Stimulated activated CD4-positive, alpha-beta T cell treated with anti-CD3 and anti-CD28 coated beads, Interleukin-12 subunit alpha, Interleukin-12 subunit beta, amount 100 ng/mL, for 24 hours (primary cell): ENCODE measurements at places on chromosomes 6 and 20.

- DNase-seq = no peak
These were observed 263.9 kb downstream of the PHF3 start for GRCh38 chr6:63899550-63899949.

DNA sequence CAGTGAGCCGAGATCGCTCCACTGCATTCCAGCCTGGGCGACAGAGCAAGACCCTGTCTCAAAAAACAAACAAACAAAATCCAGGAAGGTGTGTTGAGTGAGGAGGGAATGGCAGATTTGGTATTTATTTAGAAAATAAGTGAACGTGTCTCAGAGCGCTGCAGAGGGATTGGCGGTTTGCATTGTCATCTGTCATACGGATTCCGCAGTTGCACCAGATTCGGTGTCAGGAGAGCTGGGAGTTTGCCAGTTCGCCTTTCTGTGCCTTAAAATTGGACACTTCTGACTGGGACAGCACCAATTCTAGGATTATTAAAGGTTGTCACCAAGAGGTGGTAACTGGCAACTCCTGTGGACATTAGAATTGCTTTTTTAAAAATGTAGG, 912 bp downstream of the SNRNP48 start:
- no peak for DNase-seq

DNA sequence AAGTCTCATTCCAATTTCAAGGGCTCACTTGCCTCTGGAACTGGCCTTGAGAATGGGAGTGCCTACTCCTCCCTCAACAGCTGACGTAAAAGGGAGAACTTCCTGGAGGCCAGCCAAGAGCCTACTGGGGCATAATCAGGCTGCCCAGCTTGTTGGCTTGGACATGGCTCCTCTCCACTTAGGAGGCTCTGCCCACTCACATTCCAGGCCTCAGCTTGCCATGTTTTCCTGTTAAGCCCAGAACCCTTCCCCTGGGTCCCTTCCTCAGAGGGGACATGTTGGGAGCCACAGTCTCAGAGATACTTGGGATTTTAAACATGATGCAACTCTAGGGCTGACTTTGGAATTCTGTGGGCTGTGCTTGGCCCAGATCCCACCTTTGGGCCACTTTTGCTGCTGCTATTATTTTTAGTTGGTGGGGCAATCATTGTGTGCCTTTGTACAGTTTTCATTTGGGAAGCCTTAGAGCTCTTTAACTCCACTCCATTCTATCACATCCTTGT, 31.5 kb upstream of the ADTRP start:
- no peak for DNase-seq

DNA sequence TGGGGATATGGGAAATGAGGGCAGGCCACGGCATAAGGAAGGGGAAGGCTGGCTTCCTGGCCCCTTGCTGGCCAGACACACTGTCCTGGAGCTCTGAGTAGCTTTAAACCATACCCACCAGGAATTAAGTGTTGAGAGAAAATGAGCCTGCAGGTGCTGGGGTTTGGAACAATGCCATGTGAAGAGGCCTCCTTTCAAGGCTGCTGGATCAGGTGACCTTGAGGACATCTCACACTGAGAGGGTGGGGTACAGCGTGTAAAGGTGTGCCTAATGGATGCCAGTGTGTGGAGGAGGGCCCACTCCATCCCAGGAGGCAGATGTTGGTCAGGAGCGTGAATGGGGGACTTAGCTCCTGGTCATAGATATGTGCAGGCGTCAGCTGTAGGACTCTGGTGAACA, 74.8 kb upstream of the MLN start:
- no peak for DNase-seq

GRCh38 chr6:144546807-144547206, 261.7 kb downstream of the UTRN start:
- DNase-seq = no peak

DNA sequence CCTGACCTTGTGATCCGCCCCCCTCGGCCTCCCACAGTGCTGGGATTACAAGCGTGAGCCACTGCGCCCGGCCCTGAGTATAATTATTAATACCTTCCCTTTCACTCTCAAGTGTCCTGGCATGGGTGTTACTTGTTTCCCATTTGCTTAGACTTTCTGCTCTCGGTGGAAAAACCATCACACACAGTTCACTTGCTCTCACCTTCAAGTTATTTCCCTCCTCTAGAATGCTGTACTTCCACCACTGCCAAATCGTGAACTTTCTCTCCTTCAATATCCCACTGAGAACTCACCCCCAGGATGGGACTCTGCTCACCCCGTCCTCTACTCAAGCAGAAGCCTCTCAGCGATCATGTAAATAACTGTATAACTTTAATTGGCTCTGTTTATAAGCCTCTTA, 4.6 kb upstream of the HIVEP1 start:
- DNase-seq = no peak

DNA sequence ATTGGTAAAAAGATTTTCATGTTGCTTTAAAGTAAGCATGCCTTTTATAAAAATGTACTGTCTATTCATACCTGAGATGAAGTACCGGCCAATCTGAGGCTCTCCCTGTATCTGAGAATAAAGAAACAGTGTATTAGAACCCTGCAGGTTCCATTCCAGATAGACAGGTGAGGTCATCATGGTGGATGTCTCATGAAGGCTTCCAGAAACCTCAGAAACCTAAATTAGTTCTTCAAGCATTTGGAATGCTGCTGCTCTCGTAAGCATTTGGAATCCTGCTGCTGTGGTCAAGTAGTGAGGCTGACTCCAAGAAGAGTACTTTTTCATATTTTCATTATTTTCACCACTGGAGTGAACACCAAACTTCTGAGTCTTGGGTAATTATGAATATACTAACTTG, 642.3 kb downstream of the MAFB start:
- DNase-seq = no peak

DNA sequence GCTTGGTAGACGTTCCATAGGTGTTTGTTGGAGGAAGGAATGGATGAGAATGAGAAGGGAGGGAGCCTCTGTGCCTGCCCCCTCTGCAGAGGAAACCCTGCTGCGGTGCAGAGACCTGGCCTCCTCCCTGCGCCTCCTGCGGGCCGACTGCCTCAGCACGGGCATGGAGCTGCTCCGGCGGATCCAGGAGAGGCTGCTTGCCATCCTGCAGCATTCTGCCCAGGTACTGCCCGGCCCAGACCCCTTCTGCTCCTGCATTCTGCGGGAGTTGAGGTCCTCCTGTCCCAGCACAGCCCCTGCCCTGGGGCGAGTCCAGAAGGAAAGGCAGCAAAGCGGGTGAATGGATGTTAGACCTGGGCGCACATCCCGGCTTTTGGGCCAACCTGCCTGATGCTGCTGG, 6.1 kb downstream of the DNPH1 start:
- no peak for DNase-seq

GRCh38 chr6:127096167-127096566, 22.3 kb upstream of the RSPO3 start:
- no peak for DNase-seq

DNA sequence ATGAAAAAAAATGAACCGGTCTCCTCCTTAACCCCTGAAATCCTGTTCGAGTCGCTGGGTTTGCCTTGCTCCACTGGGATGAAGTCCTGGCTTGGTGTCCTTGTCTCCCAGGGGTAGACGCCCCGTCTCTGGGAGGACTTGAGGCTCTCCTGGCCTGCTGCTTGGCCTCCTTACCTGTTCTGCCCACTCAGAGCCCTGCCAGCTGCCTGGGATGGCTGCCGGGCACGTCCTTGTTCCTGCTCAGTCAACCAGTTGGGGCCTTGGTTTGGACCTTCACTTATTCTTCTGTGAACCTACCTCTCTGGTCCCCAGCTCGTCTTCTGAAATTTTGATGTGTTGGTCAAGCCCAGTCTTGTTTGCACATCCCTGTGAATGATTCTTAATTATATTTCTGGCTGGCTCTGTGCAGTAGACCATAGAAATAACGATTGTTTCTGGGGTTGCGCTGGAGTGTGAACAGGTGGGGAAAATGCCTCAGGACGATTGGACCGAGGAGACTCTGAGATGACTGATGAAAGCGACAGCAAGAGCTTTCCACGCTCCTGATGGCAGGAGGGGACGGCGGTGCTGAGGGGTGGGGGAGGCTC, 126.5 kb upstream of the ESR1 start:
- no peak for DNase-seq

DNA sequence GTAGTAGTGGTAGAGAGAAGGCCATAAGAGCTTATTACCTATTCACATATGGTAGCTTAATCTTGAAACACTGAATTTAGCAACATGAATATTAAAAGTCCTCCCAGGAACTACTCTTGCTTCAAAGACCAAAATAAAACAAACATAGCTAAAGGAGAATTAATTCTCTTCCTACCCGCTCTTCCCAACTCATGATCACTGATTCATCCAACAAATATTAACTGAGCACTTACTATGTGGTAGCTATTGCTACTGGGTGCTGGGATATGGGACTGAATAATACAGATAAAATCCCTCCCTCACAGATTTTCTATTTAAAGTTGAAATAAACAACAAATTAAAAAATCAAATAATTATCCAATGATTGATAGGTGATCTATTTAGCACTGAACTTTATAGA, 287.1 kb downstream of the BTBD9 start:
- no peak for DNase-seq

GRCh38 chr6:31419842-31420241, 16.4 kb downstream of the MICA start:
- DNase-seq = no peak

GRCh38 chr6:149026530-149026942, 279.7 kb downstream of the UST start:
- no peak for DNase-seq

- DNase-seq = no peak
These were observed 180.2 kb downstream of the PTPRT start for GRCh38 chr20:43009532-43009931.

DNA sequence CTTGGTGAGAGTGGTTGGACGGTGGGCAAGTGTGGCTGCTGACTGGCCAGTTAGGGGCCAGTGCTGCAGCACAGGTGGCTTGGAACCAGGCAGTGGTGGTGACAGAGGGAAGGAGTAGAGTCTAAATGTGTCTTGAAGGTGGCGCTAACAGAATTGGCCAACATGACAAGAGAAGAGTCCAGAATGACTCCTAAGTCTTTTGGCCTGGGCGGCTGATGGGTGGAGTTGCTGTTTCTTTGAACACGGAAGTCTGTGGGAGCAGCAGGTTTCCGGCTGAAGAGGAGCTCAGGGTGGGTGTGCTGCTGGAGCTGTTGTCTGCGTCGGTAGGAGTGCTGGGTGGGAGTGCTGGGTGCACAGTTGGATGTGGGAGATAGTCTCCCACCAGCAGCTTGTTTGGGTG, 10.1 kb downstream of the LSM14B start:
- no peak for DNase-seq

GRCh38 chr20:10584371-10584770, 89.4 kb downstream of the JAG1 start:
- DNase-seq = no peak

- DNase-seq = peak; percentile 34
These were observed 71.2 kb downstream of the RAMACL start for GRCh38 chr6:166515072-166515810.

DNA sequence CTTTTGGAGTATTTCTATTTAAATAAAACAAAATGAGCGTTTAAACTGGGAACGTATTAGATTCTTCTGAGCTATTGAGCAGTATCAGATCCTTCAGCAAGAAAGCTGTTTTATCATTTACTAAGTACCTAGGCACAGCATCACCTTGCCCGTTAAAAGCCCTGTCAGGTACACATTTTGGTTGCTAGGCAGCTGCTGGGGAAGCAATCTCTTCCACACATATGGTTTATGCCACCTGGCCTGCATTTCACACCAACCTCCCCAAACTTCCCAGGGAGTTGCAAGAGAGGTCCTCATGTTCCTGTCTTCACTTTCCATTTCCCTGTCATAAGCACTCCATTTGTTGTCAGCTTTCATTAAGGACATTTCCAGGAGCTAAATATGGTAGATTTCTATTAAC, 400.1 kb downstream of the PLCB1 start:
- DNase-seq = no peak

DNA sequence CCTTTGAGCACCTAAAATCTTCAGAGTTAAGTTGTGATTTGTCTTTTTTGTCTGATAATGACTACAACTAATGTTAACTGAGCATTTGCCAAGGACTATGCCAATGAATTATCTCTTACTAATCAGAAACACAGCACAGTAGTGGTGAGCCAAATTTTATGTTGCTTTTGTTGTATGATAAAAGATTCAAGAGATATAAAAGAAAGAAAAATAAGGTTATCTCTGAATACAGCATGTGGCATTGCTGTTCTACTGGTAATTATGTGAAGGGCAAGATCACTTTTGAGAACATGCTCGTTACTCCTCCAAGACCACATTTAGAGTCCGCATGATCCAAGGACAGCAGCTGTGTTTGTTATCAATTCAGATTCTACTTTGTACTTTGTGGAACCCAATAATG, 133.4 kb upstream of the MYLIP start:
- no peak for DNase-seq

DNA sequence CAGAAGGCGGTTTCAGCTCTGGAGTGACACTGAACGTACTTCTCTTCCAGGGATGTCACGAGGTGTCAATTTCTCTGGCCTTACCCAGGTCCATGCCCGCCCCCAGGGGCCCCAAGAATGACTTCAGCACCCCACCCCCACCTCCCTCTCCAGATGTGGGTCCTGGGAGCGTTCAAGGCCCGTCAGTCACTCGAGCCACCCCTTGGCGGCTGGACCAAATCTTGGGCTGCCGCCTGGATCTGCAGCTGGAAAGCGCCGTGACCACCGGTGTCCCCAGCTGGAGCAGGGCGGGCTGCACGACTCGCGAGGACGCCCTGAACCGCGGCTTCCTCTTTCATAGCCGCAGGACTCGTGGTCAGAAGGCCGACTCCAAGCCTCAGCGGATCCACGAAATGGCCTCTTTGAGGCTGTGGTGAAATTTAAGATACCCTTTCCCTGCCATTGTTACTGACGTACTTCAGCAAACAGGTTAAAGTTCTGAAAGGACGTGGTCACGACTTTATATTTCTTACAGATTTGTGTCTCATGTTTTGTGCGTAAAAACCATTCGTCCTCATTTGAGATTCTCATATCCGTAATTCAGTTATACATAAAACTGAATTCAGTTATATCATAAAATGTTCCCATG, 29.3 kb downstream of the TRIM38 start:
- DNase-seq = peak; percentile 10
